ENCODE measurements at places on chromosomes 6 and 20.

GRCh38 chr20:12949429-12949980 is 59.3 kb upstream of the SPTLC3 start:
- H3K4me3 ChIP-seq: no peak overlapping the region
- no peaks in the 10 kb centered on the region for H3K36me3 ChIP-seq
- no peak overlapping the region for H3K27ac ChIP-seq
- H3K27me3 ChIP-seq: no peaks in the 10 kb centered on the region
- no peak for DNase-seq

GRCh38 chr6:703552-703951 is 10.6 kb upstream of the EXOC2 start:
- H3K27ac ChIP-seq: no peak overlapping the region
- no peaks in the 10 kb centered on the region for H3K4me1 ChIP-seq
- no peaks in the 10 kb centered on the region for H3K27me3 ChIP-seq
- no peak overlapping the region for H3K4me3 ChIP-seq
- no peak for DNase-seq

- no peaks in the 10 kb centered on the region for H3K27me3 ChIP-seq
- no peaks in the 10 kb centered on the region for H3K4me1 ChIP-seq
- no peaks in the 10 kb centered on the region for H3K36me3 ChIP-seq
- no peak for DNase-seq
- H3K4me3 ChIP-seq: no peak overlapping the region
These were observed 44.1 kb upstream of the FNDC1 start for GRCh38 chr6:159125014-159125609.

- H3K27me3 ChIP-seq: no peaks in the 10 kb centered on the region
- no peak overlapping the region for H3K4me3 ChIP-seq
- no peak overlapping the region for H3K27ac ChIP-seq
- no peaks in the 10 kb centered on the region for H3K4me1 ChIP-seq
These were observed 116.2 kb upstream of the JAG1 start for GRCh38 chr20:10790013-10790412.

- no peaks in the 10 kb centered on the region for H3K4me1 ChIP-seq
- H3K27ac ChIP-seq: no peak overlapping the region
- no peak overlapping the region for H3K4me3 ChIP-seq
- DNase-seq: no peak
- H3K36me3 ChIP-seq: no peaks in the 10 kb centered on the region
These were observed 98.6 kb upstream of the RNF24 start for GRCh38 chr20:4113615-4114603.

- no peaks in the 10 kb centered on the region for H3K27me3 ChIP-seq
- H3K4me3 ChIP-seq: no peak overlapping the region
These were observed 218.8 kb upstream of the RNF24 start for GRCh38 chr20:4234128-4234527.

DNA sequence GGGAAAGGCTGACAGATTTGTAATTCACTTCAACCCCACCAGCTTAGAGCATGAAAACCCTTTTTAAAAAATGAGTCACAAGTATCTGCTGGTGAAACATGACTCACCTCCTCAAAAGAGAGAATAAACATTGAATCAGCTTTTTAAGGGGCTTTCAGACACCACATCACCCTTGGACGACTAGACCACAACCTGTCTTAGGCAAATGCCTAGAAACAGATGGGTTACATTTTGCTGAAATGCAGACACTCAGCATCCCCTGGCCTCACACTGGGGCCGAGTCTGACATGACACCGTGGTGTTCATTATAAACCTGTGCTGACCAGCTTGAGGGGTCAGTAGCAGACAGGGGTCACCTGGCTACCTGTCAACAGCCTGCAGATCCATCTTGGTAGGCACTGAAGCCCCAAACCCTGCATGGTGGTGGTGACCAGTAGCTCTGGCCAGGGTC is 175.3 kb upstream of the CST7 start:
- no peaks in the 10 kb centered on the region for H3K4me1 ChIP-seq
- DNase-seq: no peak
- no peaks in the 10 kb centered on the region for H3K27me3 ChIP-seq

GRCh38 chr6:166957805-166958076 is 1.4 kb upstream of the RNASET2 start:
- H3K4me3 ChIP-seq: peak overlapping the region; percentile 96
- no peaks in the 10 kb centered on the region for H3K36me3 ChIP-seq
- H3K4me1 ChIP-seq: peaks cover 59% of the 10 kb centered on the region
- peak overlapping the region; percentile 82 for H3K27ac ChIP-seq
- H3K27me3 ChIP-seq: no peaks in the 10 kb centered on the region

DNA sequence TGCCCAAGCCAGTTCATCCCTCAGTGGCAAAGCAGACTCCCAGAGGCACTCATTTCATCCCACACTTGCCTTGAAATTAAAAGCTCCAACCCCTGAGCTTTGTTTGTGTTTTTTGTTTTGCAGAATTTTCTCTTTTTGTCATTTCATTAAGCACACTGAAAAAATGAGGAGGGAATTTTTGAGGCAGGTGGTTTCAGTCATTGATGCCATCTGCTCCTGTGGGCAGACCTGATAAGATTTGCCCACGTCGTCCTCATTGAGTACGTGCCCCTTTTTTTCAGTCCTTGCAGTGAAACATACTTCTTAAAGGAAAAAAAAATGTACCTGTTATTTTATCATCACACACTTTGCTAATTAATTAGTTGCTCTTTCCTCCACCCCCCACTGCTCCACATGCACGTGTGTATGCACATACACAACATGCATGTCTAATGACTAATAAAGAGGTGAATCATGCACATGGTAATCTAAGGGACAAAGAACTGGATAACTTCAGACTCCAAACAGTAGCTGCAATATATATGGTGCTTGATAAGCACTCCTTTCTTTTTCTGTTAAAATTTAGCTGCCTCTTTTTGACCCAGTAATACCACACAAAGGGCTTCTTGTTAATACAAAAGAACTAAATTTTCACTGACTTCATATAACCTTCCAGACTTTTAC is 102.1 kb upstream of the TMEM181 start:
- no peak overlapping the region for H3K27ac ChIP-seq
- H3K4me3 ChIP-seq: no peak overlapping the region
- no peaks in the 10 kb centered on the region for H3K36me3 ChIP-seq

DNA sequence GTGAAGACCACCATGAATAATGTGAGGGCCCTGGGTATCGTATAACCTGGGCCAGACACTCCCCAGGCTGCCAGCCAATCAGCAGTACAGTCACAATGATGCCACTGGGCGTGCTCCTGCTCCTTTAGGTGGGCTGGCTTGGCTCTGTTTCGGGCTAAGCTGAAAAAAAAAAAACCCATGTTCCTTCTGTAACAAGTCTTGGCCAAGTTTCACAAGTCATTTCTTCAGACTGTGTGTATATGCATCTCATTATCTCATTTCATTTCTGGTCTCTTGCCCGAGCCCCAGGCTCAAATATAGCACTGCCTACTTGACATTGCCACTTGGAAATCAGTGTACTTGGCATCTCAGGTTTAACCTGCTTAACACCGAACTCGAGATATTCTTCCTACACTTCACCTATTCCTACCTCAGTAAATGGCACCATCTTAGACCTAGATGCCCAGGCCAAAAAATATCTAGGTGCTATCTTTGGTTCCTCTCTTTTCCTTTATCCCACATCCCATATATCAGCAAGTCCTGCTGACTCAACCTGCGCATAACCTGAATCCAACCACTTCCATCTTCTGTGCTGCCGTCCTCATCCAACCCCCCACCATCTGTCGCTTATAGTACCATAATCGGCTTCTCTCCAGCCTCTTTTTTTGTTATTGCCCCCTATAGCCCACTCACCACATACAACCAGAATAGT is 1.8 kb downstream of the UQCC2 start:
- H3K36me3 ChIP-seq: no peaks in the 10 kb centered on the region
- H3K4me1 ChIP-seq: peaks cover 16% of the 10 kb centered on the region
- no peak overlapping the region for H3K27ac ChIP-seq
- no peaks in the 10 kb centered on the region for H3K27me3 ChIP-seq
- DNase-seq: no peak
- no peak overlapping the region for H3K4me3 ChIP-seq

- H3K27ac ChIP-seq: no peak overlapping the region
- H3K27me3 ChIP-seq: no peaks in the 10 kb centered on the region
- H3K4me3 ChIP-seq: no peak overlapping the region
These were observed 100.5 kb downstream of the KIF13A start for GRCh38 chr6:17886891-17887290.

- no peaks in the 10 kb centered on the region for H3K27me3 ChIP-seq
- H3K4me1 ChIP-seq: no peaks in the 10 kb centered on the region
- H3K4me3 ChIP-seq: no peak overlapping the region
- no peak for DNase-seq
- no peak overlapping the region for H3K27ac ChIP-seq
- no peaks in the 10 kb centered on the region for H3K36me3 ChIP-seq
These were observed 124.2 kb downstream of the LY86 start for GRCh38 chr6:6712449-6713403.

DNA sequence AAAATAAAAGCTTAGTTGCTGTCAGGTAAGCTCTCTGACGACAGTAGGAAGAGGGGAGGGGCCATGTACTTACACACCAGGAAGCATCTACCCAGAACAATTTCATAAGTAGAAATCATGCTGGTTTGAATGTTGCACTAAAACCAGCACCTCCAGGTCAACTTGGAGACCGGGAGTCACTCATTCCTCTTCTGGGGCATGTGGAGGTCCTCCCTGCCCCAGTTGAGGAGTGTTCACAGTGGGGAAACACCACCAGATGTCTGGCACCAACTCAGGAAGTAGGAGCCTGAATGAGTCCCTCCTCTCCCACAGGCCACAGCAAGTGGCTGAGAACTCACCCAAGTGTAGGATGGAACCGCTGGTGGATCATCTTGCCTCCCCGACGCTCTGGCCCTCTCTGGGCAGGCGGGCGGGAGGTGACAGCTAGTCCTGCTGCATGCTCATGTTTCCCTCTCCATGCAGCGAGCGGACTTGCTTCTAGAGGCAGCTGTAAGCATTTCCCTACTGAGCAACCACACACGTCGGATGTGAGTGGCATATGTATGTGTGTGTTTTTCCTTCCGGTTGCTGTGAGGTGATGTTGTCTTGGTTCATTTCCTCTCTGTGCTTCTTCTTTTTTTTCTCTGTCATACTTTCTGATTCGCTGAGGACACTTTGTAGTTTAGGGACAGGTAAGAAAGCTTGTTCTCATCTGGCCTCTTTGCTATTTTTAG is 149.5 kb upstream of the NEDD9 start:
- H3K4me3 ChIP-seq: peak overlapping the region; percentile 56
- peaks cover 27% of the 10 kb centered on the region for H3K4me1 ChIP-seq
- peak overlapping the region; percentile 84 for H3K27ac ChIP-seq
- H3K36me3 ChIP-seq: no peaks in the 10 kb centered on the region
- no peaks in the 10 kb centered on the region for H3K27me3 ChIP-seq
- DNase-seq: peak; percentile 54

GRCh38 chr6:124829822-124830221 is 132.4 kb upstream of the RNF217 start:
- H3K27ac ChIP-seq: no peak overlapping the region
- no peaks in the 10 kb centered on the region for H3K27me3 ChIP-seq
- H3K36me3 ChIP-seq: no peaks in the 10 kb centered on the region
- no peak for DNase-seq
- no peak overlapping the region for H3K4me3 ChIP-seq

- DNase-seq: no peak
- no peaks in the 10 kb centered on the region for H3K4me1 ChIP-seq
- no peak overlapping the region for H3K27ac ChIP-seq
- H3K27me3 ChIP-seq: no peaks in the 10 kb centered on the region
- H3K36me3 ChIP-seq: no peaks in the 10 kb centered on the region
- H3K4me3 ChIP-seq: no peak overlapping the region
These were observed 311.4 kb downstream of the CDH26 start for GRCh38 chr20:60269573-60270162.

GRCh38 chr6:47042275-47042791 is at the start of gene ADGRF1:
Gene ADGRF1, minus strand, starts transcription at chr6:47042332. Its CDS starts 13,271 bp downstream, at chr6:47029061.
- H3K4me3 ChIP-seq: no peak within 1 kb of the TSS
- DNase-seq: no peak
- H3K36me3 ChIP-seq: no peaks in the 10 kb centered on the region
- H3K27ac ChIP-seq: no peak within 1 kb of the TSS
